ENCODE measurements at places on chromosomes 3 and 15.

GRCh38 chr15:71755092-71755970, 55.0 kb upstream of the NR2E3 start:
- peak; percentile 13 for DNase-seq

DNA sequence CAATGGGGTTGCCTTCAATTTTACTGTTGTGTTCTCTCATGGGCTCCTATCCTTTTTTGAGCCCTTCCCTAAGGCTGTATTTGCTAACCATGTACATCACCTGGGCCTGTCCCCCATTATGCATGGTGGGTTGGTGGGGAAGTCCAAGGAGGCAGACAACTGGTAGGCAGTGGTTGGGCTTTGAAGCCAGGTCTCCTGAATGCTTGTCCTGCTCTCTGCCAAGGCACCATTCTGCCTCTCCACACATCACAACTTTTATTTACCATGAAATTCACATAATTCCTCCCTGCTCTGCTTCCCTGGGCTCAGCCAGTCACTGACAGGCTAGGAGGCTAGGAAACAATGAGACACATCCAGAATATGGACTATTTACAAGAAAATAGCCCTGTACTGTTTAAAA, 41.0 kb upstream of the COPB2 start:
- DNase-seq = no peak

- DNase-seq = no peak
These were observed 28.3 kb upstream of the BHLHE40 start for GRCh38 chr3:4950948-4951347.

DNA sequence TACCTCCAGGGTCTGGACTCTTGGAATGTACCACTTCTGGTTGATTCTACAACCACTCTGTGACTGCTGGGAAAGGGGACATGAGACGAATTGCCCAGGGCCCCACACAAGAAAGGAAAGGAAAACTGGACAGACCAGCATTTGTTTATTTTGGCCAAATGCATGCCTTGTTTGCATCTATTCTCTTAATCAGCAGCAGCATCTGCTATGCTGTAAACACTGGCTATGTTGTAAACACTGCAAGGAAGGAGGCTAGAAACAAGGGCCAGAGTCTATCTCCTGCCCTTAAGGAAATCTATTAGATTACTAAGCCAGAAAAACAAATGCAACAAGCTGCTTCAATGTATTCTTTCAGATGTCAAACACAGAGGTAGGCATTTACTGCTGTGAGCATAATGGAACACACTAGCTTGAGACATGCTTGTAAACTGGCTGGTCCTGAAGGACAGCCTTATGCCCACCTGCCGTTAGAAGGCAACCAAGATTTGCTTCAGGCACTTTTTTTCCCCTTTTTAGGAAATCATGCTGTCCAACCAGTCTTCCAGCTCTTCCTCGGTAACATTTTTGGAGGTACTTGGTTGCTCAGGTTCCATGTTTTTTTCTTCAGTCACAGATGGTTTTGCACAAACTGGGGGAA, 102.1 kb upstream of the CHRM5 start:
- DNase-seq = no peak

DNA sequence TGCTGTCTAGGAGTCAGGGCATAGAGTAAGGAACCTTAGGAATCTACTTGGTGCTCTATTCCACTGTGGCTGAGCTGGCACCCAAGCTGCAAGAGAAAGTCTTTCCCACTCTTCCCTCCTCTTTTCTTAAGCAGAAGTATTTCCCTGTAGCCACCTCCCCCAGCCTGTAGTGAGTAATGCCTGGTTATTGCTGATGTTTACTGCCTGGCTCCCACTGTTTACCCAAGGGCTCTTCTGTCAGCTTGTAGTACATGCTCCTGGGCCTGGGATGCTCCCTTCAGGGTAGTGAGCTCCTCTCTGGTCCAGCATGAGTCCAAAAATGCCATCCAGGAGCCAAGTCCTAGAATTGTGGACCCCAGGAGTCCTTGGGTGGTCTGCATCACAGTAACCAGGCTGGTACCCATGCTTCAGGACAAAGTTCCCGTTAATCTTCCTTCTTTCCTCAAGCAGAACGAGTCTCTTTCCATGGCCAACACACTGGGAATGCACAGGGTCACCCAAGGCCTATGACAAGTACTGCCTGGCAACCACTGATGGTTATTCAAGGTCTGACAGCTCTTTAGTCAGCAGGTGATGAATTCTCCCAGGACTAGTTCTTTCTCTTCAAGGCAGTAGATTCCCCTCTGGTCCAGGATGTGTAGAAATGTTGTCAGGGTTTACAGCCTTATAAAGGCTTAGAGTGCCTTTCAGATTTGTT, 17.6 kb downstream of the GALK2 start:
- peak; percentile 52 for DNase-seq

DNA sequence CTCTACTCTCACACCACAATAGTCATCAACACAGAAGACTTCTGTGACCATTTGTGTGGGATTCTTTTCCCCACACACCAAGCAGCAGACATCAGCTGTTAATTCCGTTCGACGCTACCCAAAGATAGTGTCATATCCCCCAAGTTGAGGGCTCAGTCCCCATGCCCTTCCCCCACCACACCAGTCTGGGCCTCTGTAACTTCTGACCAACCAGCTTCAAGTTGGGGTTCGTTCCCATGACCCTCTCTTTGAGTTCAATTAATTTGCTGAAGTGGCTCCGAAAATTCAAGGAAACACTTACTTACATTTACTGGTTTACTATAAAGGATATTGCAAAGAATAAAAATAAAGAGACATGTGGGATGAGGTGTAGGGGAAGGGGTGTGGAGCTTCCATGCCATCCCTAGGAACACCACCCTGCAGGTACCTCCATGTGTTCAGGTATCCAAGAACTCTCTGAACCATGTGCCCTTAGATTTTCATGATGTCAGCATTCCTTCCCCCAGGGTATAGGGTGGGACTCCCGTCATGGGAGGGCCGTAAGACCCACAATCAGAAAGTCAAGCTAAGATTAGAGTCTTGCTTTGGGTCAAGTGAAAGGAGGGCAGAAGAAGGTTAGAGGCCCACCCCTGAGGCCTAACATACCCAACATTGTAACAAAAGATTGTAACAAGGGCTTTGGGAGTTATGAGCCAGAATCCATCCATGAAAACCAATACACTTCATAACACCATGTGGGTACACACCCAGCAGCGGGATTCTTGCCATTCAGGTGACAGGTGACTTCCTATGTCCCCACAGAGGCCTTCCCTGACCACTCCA, 82.7 kb downstream of the BTLA start:
- DNase-seq = no peak

GRCh38 chr3:16085884-16086608, 88.4 kb upstream of the GALNT15 start:
- DNase-seq = peak; percentile 84

- no peak for DNase-seq
These were observed 24.7 kb upstream of the ULK4 start for GRCh38 chr3:41986561-41986960.

DNA sequence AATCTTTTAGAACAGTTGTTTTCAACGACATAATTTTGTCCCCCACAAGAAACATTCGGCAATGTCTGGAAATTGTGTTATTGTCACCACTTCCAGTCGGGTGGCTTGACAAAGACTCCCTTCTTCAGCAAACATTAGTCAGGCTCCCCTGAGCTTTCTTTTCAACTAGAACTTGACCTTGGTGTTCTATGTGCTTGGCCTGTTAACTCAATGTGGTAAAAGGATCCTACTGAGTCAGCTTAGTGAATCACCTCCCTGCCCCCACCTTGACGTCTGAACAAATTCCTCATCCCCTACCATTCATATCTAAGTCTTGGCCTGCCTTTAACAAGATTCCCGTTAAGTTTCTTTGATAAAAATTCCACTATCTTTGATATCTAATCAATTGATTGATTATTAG, 465.0 kb upstream of the ROBO1 start:
- peak; percentile 85 for DNase-seq
